ENCODE measurements at places on chromosomes 13 and 19. TPM values are rescaled to one million over a fixed set of nuclear protein-coding genes. Genes with fewer than 3 reads are reported as not detected.

The C19orf33 gene
- 129 TPM for total RNA-seq

The COX6B2 gene
- 3.7 TPM for total RNA-seq

The PBX4 gene
- total RNA-seq: 12.7 TPM

The KASH5 gene
- total RNA-seq: not detected

The ACTMAP gene
- total RNA-seq: 11.3 TPM

The ZNF428 gene
- total RNA-seq: 30.2 TPM

The GPC5 gene
- total RNA-seq: 0.39 TPM

The PRR20A gene
- total RNA-seq: not detected

The ZNF729 gene
- total RNA-seq: not detected

The IZUMO2 gene
- total RNA-seq: not detected

The PIP5K1C gene
- 58.1 TPM for total RNA-seq

The MRPL57 gene
- 15.5 TPM for total RNA-seq

The GRK1 gene
- not detected for total RNA-seq

The CYP4F11 gene
- total RNA-seq: 9.3 TPM

The SLC25A41 gene
- total RNA-seq: not detected

The SLC15A1 gene
- total RNA-seq: 8.9 TPM

The PPFIA3 gene
- total RNA-seq: 9.0 TPM

The ARHGAP45 gene
- 20.7 TPM for total RNA-seq

The CEACAM3 gene
- not detected for total RNA-seq

The SOX1 gene
- total RNA-seq: not detected

The KCNN4 gene
- 69.2 TPM for total RNA-seq

The ZNF264 gene
- total RNA-seq: 54.8 TPM

The CYP4F2 gene
- 2.2 TPM for total RNA-seq

The ENOX1 gene
- total RNA-seq: 7.1 TPM
